ENCODE measurements at places on chromosomes 5 and 9.

GRCh38 chr9:127256324-127256723 lies 8.2 kb upstream of the GARNL3 start:
- no peak for DNase-seq

DNA sequence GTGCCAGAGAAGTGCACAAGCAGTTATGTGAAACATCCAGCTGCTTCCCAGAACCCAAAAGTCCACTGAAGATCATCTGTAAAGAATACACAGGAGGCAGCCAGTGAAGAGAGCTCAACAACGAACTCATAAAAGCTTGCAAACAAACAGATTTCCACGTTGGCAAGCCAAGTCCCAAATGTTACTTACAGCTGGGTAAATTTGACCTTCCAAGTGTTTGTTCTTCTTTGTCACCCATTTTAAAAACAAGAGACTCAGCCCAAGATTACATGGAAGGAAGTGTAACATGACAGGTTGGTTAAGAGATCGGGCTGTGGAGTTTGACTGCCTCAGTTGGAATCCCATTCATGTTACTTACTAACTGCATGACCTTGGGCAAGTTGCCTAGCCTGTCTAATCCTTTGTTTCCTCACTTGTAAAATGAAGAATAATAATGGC lies 174.9 kb upstream of the PAPPA start:
- no peak for DNase-seq

DNA sequence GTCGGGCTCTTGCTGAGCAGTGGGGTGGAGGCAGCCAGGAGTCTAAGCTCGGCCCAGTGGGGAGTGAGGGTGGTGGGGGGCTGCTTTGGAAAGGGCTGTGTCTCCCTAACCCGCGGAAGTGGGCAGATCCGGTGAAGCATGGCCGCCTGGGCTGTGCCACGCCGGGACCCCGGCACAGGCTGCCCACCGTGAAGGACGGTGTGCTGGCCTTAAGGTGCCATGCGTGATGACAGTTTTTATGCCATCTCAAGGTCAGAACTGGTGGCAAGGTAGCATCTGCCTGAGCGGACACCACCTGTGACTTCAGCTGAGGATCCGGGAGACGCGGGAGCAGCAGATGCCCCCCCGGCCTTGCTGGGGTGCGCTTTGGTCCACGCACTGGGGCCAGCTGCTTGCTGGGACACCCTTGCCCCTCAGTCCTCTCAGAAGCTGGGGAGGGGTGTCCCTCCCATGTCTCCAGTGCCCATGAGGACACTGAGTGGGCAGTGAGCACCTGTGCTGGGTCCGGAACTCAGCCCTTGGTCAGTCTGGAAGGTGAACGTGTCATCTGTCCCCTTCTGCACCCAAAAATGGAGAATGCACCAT lies 53.9 kb downstream of the AHRR start:
- no peak for DNase-seq

GRCh38 chr5:6708814-6709213 lies 4.4 kb upstream of the TENT4A start:
- DNase-seq, result no peak

DNA sequence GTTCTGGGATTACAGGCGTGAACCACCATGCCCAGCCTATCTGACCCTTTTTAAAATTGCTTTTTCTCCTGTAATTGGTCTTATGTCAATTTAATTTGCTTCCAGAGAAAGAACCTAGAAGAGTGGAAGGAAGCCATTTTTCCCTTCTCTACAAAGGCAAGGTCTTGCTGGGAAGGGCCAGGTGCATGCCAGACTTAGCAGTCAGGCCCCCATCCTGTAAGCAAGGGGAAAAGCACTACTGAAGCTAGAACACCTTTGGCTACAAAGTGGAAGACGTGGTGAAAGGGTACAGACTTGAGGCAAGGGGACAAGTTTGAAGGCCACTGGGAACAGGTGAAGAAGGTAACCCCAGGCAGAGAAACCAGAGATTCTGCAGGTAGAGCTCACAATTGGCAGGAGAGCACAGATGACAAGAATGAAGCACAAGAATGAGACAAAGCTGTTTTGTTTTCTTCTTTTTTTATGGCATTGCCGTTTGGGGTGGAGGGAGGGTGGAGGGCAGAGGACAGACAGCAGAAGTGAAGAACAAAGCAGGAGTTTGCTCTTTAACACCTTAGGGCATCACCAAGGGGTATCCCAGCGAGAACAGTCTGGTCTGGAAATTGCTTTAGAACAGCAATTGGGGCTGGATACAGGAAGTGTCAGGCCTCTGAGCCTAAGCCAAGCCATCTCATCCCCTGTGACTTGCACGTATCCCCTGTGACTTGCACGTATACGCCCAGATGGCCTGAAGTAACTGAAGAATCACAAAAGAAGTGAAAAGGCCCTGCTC lies 72.9 kb downstream of the SERINC5 start:
- no peak for DNase-seq

- no peak for DNase-seq
These were observed 273.2 kb downstream of the ENC1 start for GRCh38 chr5:74367241-74367733.

GRCh38 chr5:135326296-135327254 lies 72.5 kb downstream of the MACROH2A1 start:
- DNase-seq, result no peak

- DNase-seq, result no peak
These were observed 38.5 kb downstream of the FAXDC2 start for GRCh38 chr5:154811653-154812465.

GRCh38 chr9:134010310-134011173 lies 14.7 kb upstream of the BRD3OS start:
- DNase-seq, result no peak

DNA sequence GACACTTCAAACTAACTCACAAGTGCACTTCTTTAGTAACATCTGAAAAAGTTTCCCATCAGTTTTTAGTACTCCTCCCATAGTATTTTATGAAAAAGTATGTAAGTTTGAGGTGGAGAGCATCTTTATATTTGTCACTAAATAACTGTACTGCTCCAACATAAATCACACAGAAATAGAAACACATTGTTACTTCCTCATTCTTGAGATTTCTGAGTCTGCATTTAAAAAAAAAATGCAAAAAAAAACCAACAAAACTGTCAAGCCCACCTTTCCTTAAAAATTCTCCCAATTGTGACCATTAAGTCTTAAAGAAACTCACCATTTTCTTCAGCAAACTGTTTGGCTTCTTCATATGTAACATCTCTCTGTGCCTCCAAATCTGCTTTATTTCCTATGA lies 18.7 kb downstream of the RAB14 start:
- no peak for DNase-seq

DNA sequence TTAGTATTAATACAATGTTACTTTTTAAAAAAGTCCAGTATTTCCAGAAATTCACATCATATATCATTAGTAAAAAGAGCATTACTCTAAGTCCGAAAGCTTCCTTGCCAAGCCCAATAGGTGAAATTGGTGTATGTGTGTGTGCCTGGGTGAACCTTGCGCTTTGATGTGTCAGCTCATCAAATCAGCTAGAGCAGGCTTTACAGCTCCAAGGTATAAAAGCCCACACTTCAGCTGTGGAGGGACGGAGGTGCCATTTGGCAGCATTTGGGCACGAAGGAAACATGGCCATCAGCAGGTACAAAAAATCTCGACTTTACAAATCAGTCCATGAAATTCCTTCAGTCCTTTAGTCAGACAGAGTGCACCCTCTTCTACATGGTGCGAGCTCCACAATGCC lies 76.5 kb upstream of the IL7R start:
- no peak for DNase-seq

DNA sequence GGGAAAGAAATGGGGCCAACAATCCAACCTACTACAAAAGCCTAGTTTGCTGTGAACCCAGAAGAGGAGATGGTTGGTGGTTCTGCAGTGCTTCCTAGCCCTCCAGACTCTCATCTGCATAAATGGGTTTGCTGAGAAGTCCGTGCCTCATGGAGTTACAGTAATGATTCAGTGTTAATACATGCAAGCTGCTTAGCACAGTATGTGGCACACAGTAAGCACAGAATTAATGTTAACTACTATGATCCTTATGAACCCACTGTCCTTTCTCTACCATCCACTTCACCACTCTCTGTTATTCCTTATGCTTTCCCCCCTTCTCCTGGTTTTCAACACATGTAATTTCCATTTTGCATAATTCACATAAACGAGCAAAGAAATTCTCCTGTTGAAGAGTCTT lies 100.0 kb downstream of the ACTBL2 start:
- no peak for DNase-seq

GRCh38 chr5:116144103-116144502 lies 59.3 kb downstream of the COMMD10 start:
- DNase-seq, result no peak

GRCh38 chr9:121510766-121511550 lies 11.3 kb upstream of the GGTA1 start:
- DNase-seq, result no peak

GRCh38 chr5:35312267-35312666 lies 82.0 kb upstream of the PRLR start:
- no peak for DNase-seq

DNA sequence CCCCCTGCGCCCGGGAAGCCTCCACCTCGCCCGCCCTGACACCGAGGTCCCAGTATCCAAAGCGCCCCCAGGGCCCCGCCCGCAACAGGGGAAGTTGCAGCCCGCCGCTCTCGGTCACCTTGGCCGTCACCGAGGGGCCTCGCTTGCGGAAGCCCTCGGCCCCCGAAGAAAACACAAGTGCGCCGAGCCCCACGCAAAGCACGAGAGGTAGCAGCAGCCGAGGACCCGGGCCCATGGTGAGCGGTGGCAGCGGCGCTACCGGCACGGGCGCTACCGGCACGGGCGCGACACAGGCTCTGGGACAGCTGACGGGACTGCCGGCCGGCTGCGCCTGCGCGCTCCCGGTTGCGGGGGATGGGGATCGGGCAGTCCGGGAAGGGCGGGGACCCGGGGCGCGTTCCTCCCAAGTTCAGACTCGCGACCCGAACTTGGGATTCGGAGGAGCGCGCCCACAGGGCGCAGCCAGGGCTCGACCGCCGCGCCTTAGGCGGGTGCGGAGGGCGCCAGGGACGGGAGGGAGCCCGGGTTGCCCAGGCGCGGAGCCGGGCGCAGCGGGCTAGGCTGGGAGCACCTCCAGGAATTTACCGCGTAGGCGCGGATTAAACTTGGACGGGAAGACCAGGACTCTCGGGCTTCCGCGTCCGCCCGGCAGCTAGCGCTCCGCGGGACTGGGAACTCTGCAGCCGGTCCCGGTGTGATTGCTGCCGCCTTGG lies at the start of gene PPIC:
Gene PPIC (minus strand): TSS at position 335 of the 713 bp plus-strand sequence. CDS start 100 bp downstream, at position 235.
- DNase-seq, result no peak

DNA sequence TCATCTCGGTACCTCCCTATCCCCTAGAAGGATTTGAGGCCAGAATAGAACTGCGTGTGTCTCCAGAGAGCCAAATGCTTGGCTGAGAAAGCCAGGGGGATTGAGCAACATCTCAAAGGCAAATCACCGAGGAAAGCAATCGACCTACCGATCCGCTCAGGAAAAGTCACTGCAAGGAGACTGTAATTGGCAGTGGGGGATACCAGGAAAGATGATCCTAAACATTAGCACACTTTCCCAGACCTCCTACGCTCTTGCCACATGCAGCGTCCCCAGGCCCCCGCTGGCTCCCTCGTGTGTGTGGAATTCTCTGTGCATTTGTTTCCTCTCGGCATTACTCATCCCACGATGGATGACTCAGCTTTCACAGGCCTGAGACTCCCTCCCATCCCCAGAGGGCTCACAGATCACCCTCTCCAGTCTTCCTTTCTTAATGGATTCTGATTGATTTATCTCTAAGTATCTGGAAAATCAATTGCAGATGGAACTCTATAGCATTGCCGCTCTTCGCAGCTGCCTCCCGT lies 82.2 kb upstream of the ICE1 start:
- DNase-seq, result no peak

GRCh38 chr9:95817205-95817604 lies 58.3 kb upstream of the ERCC6L2 start:
- no peak for DNase-seq

DNA sequence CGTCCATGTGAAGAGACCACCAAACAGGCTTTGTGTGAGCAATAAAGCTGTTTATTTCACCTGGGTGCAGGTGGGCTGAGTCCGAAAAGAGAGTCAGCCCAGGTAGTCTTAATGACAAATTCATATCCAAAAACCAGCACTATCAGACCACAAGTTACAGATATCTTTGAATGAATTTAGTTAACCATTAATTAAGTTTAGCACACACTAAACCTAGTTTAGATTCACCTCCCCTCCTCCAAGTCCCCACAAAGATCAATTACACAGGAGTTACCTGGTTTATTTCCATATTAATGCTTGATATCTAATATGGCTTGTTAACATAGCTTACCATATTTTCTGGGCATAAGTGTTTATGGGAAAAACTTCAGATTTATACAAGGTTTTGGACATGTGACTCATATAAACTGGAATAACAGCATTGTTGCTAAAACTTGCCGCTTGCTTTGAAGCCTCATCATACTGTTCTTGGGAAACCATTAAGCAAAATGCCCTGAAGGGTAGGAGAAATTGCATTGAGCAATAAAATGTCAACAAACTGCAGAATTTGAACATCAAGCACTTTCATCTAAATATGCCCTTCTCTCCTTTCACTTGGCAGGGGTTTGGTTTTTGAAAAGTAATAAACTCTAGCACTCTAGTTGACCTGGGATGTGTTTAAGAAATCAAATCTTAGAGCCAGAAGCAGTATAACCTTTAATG lies 166.9 kb downstream of the SNCAIP start:
- no peak for DNase-seq

DNA sequence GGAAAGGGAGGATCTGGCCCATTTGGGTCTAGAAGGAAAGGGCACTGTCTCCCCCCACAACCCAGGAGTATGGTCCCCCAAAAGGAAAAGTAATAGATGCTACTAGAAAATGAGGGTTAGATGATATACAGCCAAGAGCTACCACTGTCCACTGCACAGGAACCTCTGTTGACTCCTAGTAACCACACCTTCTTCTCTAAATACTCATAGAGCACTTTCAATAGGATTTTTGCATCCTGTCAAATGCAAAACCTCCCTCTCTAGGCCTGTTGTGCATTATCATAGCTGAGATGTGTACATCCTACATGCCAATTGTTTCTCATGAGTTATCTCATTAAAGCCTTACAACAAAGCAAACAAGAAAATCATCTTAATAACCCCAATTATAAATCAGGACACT lies 66.8 kb downstream of the THBS4 start:
- DNase-seq, result no peak

GRCh38 chr9:37979844-37980243 lies 75.9 kb upstream of the SLC25A51 start:
- DNase-seq, result no peak

DNA sequence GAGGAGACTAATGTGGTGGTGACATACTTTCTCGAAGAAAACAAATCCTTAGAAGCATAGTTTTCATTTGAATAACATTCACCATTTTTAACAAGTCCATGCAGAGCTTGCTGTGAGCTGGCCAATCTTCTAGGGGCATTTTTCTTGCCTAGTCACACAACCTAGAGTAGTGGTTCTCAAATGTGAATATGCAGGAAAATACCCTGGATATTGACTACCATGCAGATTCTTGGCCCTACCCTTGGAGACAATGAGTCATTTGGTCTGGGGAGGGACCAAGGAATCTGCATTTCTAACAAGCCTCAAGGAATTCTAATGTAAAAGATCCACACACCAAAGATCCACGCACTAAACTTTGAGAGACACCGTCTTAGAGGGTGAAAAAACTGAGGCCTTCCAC lies 23.5 kb downstream of the GDNF start:
- DNase-seq, result no peak
